ENCODE measurements at places on chromosomes 13 and 19.
A peak's percentile ranks its signal among the peaks of the same experiment; 100 is the strongest.

- DNase-seq: no peak
Measured at GRCh38 chr13:20101467-20102316, 59.2 kb downstream of the GJA3 start.

- no peak for DNase-seq
Measured at GRCh38 chr19:18894254-18895037, 1.5 kb downstream of the CERS1 start.

DNA sequence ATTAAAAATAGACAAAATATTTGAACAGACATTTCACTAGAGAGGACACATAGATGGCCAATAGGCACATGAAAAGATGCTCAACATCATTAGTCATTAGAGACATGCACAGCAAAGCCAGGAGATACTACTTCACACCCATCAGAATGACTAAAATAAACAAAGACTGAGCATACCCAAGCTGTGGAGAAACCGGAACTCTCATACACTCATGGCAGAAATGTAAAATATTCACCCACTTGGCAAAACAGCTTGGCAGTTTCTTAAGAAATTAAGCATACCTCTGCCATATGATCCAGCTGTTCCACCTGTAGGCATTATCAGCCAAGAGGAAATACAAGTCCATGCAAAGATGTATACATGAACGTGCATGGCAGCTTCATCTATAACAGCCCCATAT, 213.4 kb downstream of the TSHZ3 start:
- DNase-seq: no peak

DNA sequence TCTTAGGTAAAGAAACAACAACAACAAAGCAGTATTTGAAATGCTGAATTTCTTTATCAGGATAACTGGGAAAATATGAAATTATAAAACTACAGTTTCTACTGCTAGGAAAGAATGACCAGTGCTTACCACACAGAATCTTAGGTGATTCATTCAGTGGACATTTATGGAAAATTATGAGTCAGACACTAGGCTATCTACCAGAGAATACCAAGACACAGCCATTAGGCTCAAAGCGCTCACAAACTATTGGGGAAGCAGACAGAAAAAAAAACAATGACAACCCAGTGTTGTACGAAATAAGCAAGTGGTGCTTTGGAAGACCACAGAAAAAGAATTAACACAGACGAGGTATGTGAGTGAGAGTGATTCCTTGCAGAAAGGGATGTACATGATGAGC, 1019.5 kb downstream of the PCDH9 start:
- DNase-seq: peak; percentile 48

DNA sequence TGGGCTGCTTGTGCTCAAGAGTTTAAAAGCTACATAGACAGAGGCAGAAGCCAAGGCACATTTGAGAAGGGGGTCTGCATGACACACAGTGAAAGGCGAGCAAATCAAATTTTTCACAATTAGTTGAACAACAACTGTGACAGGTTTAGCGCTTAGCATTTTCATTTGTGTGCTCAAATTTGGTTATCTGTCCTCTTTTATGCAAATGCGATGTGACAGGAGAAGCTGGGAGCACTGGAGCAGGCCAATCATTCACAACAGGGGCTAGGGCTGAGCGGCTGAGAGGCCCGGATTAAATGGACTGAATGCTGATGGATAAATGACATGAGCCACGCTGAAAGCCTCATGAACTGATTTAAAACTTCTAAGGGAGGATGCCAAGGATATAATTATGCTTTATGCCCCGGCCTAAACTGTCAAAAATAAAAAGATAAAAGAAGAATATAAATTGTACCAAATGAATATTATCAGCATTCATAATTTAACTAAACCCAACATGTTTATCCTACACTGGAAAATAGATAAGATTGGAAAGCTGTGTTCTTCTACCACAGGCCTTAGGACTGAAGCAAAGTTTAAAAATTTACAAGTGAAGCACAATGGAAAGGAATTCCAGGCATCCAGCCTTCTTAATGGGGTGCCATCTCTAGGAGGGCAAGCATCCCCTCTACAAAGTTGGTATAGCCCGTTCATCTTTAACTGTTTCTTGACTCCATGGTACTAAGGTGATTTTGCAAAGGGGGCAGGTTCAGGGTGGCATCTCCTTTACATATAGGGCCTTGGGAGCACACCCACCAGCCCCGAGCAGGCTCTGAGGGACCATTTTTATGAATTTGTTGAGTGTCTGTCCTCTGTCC, 117.9 kb downstream of the RBM26 start:
- DNase-seq: no peak

DNA sequence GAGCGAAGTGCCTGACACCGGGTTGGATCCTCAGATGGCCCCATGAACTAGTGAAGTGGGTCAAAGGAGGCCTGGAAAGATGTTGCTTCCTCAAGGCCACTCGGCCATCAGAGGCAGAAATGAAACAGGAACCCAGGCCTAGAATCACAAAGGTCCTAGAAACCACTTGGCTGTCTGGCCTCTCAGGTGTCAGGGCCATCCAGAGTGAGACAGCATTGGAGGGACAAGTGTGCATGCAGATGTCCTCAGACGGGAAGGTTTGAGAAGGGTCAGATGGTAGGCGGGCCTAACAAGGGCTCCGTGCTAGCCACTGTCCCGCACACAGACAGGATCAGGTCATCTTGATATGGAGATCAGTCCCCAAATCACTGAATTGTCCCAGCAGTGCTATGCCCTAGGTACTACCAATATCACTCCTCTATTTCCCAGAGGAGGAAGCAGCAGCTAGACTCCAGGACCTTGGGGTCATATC, 14.3 kb downstream of the CCDC97 start:
- DNase-seq: no peak

- no peak for DNase-seq
Measured at GRCh38 chr19:27652281-27652680, 1560.7 kb downstream of the UQCRFS1 start.

DNA sequence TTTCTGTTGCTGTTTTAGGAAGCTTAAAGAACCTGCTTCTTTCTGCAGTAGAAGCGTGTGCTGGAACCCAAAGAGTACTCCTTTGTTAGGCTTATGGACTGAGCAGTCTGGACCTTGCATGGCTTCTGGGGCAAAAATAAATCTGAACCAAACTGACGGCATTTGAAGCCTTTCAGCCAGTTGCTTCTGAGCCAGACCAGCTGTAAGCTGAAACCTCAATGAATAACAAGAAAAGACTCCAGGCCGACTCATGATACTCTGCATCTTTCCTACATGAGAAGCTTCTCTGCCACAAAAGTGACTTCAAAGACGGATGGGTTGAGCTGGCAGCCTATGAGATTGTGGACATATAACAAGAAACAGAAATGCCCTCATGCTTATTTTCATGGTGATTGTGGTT, 103.1 kb downstream of the TNFRSF19 start:
- DNase-seq: no peak

GRCh38 chr13:100106005-100106404, 17.1 kb downstream of the PCCA start:
- no peak for DNase-seq

DNA sequence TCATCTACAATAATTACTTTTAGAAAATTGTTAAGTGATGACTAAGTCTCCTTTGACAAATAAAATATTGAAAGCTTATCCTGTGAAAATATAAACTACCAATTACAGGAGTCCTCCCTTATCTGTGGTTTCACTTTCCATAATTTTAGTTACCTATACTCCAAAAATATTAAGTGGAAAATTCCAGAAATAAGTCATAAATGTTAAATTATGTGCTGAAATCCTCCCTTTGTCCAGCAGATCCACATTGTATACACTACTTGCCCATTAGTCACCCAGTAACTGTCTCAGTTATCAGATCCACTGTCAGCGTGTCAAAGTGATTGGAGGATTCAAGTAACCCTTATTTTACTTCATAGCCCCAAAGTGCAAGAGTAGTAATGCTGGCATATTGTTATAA, 98.1 kb downstream of the SERP2 start:
- DNase-seq: no peak

DNA sequence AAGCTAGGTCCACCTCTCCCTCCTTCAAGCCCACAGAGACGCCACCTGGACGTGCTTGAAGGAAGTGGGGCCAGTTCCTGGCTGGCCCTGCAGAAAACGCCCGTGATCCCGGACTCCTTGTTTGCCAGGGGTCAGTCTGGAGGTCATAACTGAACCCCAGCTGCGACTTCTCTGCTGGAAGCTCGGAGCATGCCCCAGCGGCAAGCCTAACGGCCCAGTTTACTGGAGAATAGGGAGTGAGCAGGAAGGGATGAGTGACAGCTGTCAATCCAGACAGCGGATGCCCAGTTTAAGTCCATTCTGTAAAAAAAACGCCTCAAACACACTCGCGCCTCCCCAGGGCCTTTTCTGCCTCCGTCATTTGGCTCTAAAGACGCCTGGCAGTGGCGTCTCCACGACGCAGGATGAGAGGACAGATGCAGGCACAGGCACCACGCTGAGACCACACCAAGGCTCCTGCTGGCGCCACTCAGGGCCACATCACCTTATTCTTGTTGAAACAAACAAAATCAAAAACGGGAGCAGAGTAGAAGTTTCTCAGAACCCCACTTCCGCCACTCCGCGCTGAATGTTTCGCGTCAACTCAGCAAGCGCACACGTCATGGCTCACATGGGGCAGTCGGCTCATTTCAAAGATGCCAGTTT, 57.6 kb downstream of the RASA3 start:
- no peak for DNase-seq

- no peak for DNase-seq
Measured at GRCh38 chr13:91630946-91631345, 232.5 kb downstream of the GPC5 start.

GRCh38 chr13:51673165-51673564, 88.9 kb downstream of the WDFY2 start:
- DNase-seq: peak; percentile 35

GRCh38 chr19:7870571-7871436, 3.4 kb downstream of the PRR36 start:
- DNase-seq: no peak

- no peak for DNase-seq
Measured at GRCh38 chr13:98940325-98941001, 37.4 kb downstream of the DOCK9 start.

- DNase-seq: peak; percentile 21
Measured at GRCh38 chr13:105395041-105395440, 1140.4 kb downstream of the EFNB2 start.

DNA sequence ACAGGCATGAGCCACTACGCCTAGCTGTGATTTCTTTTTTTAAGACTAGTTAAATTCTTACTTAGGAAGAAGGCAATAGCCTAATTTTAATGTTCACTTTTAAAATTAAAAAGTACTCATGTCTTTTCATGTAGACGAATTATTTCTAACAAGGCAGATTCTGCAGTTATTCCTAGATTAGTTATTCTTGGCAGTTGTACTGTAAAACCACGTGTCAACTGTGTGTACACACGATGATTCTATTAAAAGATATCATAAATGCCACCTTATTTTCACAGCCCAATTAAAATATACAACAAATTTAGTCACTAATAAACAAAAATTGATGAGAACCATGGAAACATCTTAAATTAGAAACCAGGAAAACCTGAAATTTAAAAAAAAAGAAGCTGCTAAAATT, 10.6 kb upstream of the FOXO1 start:
- no peak for DNase-seq

DNA sequence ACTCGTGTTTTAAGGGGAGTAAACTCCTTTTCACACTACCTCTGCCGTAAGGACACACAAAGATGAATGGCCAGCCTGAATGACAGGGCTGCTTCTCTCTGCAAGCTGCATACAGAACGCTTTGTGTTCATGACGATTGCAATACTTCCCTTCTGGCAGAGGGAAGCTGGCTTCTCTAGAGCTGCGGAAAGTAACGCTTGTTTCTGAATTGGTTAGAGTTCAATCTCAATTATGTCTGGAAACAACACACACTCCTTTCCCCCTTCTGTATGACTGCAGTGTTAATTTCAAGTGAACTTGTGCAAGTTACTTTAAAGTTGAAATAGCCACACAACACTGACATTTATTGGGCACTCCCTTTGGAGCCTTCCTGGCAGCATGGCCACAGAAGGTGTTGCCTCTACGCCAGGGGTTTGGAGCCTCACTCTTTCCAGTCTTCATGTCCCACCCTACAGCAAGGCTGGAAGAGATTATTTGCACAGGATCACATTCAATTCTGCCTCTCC, 242.6 kb downstream of the NDFIP2 start:
- DNase-seq: no peak

- DNase-seq: no peak
Measured at GRCh38 chr13:64457976-64458375, 2772.2 kb downstream of the PCDH9 start.

DNA sequence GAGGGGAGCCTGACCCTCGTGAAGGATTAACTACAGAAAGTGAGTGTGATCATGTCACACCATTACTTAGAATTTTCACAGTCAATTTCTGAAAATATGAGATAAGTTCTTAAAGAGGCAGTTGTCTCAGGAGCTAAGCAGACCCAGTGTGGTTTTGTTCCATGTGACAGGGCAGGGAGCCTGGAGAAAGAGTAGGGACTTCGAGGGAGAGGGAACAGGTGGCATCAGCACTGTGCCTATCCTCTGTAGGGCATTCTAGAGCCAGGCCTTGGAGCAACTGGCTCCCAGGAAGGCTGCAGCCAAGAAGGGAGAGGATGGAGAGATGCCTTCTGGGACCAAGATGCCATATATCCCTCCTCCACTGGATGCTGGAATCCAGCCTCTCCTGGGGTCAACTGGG, 183.0 kb downstream of the TSHZ3 start:
- no peak for DNase-seq

- no peak for DNase-seq
Measured at GRCh38 chr13:36913463-36913862, 6.6 kb downstream of the SMAD9 start.

DNA sequence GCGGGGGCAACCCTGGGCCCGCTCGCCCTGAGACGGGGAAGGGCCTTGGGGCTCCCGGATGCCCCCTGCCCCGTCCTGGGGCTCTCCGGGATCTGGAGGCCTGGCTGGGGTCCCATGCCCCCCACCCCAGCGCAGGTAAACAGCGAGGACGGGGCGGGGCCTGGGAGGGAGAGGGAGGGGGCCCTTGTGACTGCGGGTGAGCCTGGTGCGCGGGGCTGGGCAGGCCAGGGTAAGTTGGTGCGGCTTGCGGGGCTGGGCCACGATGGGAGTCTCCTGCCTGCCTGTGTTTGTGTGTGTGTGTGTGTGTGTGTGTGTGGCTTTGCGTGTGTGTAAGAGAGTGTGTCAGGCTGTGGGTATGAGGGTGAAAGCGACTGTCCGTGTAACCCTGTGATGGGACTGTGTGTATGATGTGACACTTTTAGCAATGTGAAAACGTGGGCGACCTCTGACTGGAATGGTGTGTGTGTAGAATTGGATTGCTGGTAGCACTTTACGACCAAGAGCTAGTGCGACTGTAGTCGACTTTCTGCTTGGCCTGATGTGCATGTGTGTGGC, 426 bp downstream of the KLC3 start:
- no peak for DNase-seq

GRCh38 chr19:7917267-7918061, 2.7 kb upstream of the SNAPC2 start:
- peak; percentile 44 for DNase-seq

- no peak for DNase-seq
Measured at GRCh38 chr13:114325729-114326128, 11.4 kb downstream of the CHAMP1 start.

GRCh38 chr19:39823686-39824085, 10.3 kb downstream of the DYRK1B start:
- DNase-seq: no peak
